Small intestine (tissue), 16 donors: ENCODE measurements at places on chromosomes 1 and 21. TPM values are rescaled to one million over a fixed set of nuclear protein-coding genes. Genes with fewer than 3 reads are reported as not detected.
A peak's percentile ranks its signal among the peaks of the same experiment; 100 is the strongest.

PCP4L1 gene
- polyA plus RNA-seq, result 2.0 TPM

TNFRSF14 gene
- polyA plus RNA-seq, result 320 TPM

- peak; percentile 64 for DNase-seq
Observed at GRCh38 chr1:28087614-28088167, 719 bp downstream of the EYA3 start.

DNA sequence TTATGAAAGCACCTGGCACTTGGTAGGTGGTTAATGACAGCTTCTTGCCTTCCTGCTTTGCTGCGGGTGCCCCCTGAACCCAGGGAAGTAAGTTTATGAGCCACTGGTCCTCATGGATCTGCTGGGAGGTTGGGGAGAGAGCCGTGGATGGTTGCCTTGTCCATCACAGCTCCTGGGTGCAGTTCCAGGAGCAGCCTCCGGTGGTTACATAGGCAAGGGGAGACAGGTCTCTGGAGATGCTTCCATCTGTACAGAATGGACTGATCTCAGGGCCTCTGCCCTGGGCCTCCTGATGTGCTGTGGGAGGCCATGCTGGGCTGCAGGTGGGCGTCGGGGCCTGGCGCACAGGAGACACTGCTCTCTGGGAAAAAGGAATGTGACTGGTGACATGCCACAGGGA, 31.6 kb upstream of the ARHGEF10L start:
- no peak for DNase-seq

- peak; percentile 37 for DNase-seq
Observed at GRCh38 chr1:50271968-50272578, 151.2 kb downstream of the DMRTA2 start.

DNA sequence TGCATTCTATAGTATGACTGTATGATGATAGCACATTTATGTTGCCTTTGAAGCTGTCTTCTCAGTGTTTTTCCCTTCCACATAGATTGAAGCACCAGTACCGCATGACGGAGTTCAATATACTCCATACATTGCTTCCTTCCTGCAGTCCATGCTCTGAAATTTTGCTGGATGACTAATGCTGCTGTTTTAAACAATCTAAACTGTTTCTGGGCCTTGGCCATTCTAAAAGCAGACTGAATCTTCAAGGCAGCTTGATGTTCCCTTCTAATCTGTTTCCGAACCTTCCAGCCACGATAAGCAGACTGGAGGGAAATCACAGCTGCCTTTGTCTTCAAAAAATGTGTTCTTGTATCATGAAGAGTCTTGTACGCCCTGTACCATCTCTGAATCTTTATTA, 36.2 kb upstream of the F13B start:
- DNase-seq, result no peak
